GM12878 (cell line): ENCODE measurements at places on chromosomes 2 and 18. TPM values are rescaled to one million over a fixed set of nuclear protein-coding genes. Genes with fewer than 3 reads are reported as not detected.

Gene UPP2
- not detected in 2 replicates for polyA plus RNA-seq

GRCh38 chr2:238928520-238929241, 80.8 kb downstream of the TWIST2 start:
- H3K27me3 ChIP-seq = 0 out of 2 replicates have a peak, but pooled peaks cover 2% of the 10 kb centered on the region
- no peak overlapping the region for H3K4me3 ChIP-seq
- H3K36me3 ChIP-seq = no peaks in the 10 kb centered on the region
- no peak overlapping the region for H3K27ac ChIP-seq
- H3K4me1 ChIP-seq = no peaks in the 10 kb centered on the region
- DNase-seq = no peak

DNA sequence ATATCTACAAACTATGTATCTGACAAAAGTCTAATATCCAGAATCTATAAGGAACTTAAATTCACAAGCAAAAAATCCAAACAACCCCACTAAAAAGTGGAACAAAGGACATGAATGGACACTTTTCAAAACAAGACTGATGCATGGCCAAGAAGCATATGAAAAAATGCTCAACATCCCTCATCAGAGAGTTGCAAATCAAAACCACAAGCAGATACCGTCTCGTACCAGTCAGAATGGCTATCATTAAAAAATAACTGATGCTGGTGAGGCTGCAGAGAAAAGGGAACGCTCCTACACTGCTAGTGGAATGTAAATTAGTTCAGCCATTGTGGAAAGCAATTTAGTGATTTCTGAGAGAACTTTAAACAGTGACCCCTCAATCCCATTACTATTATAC, 56.5 kb downstream of the CCBE1 start:
- H3K27me3 ChIP-seq = no peaks in the 10 kb centered on the region; the same call in 1 of the 2 replicates
- no peak overlapping the region for H3K4me3 ChIP-seq
- no peak overlapping the region for H3K27ac ChIP-seq

- no peak overlapping the region for H3K4me3 ChIP-seq
- H3K27me3 ChIP-seq = peaks cover 2% of the 10 kb centered on the region; the same call in 1 of the 2 replicates
- H3K4me1 ChIP-seq = no peaks in the 10 kb centered on the region
- no peak for DNase-seq
- H3K36me3 ChIP-seq = no peaks in the 10 kb centered on the region
Measured at GRCh38 chr18:62486290-62486964, 36.4 kb upstream of the ZCCHC2 start.

- H3K27ac ChIP-seq = peak overlapping the region; percentile 99
- H3K4me3 ChIP-seq = no peak overlapping the region
- H3K4me1 ChIP-seq = peaks cover 51% of the 10 kb centered on the region
- no peaks in the 10 kb centered on the region for H3K27me3 ChIP-seq
Measured at GRCh38 chr2:233101141-233101540, 41.0 kb downstream of the INPP5D start.

GRCh38 chr2:69770193-69770702, 28.3 kb downstream of the ANXA4 start:
- H3K27me3 ChIP-seq = no peaks in the 10 kb centered on the region
- no peak overlapping the region for H3K27ac ChIP-seq
- no peaks in the 10 kb centered on the region for H3K36me3 ChIP-seq
- H3K4me1 ChIP-seq = peaks cover 60% of the 10 kb centered on the region
- H3K4me3 ChIP-seq = no peak overlapping the region

Gene LGALSL
- polyA plus RNA-seq = 4.9 TPM in 2 replicates
